ENCODE measurements at places on chromosomes 1 and 21.

- peak; percentile 1 for DNase-seq
These were observed 207.9 kb upstream of the C1orf87 start for GRCh38 chr1:60281360-60281932.

GRCh38 chr1:226728448-226728847, 10.6 kb downstream of the ITPKB start:
- no peak for DNase-seq

DNA sequence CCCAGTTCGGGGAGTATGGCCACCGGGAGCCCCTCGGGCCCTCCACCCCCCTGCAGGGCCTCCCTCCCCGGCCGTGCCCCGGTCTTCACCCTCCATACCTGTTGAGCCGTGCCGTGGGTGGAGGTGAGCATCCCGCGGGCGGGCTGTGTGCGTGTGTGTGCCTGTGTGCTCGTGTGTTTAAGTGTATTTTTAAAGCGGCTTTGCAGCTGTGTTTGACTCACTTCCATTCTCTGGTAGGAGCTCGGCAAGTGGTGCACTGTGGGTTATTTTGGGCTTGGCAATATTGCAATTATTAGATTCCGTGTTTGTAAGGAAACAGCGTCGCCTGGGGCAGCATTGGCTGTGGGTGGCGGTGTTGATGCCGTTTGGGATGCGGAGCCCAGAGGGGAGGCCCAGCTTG, 20.3 kb upstream of the PLCH2 start:
- no peak for DNase-seq

- no peak for DNase-seq
These were observed 5.6 kb upstream of the GPR25 start for GRCh38 chr1:200867018-200867811.

GRCh38 chr1:109776206-109776835, 12.6 kb upstream of the EPS8L3 start:
- DNase-seq: no peak

- no peak for DNase-seq
These were observed 15.1 kb downstream of the SLAMF8 start for GRCh38 chr1:159841749-159842148.

DNA sequence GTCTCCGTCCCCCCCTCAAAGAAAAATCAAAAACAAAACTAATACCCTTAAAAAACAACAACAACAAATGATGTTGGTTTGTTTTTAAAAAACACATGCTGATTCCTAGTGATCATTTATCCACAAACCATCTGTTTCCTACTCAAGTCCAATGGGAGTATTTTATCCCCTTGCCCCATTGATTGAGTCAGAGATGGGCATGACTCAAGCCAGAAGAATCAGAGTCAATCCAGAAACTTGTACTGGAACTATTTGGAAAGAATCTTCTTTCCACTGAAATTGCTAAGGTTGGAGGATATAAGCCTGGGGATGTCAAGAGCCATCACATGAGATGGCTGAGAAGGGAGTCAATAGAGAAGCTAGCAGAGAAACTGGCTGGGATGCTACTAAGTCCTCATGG, 176.4 kb downstream of the MIS18A start:
- no peak for DNase-seq

- no peak for DNase-seq
These were observed 40.8 kb downstream of the KIAA1614 start for GRCh38 chr1:180953291-180954004.

DNA sequence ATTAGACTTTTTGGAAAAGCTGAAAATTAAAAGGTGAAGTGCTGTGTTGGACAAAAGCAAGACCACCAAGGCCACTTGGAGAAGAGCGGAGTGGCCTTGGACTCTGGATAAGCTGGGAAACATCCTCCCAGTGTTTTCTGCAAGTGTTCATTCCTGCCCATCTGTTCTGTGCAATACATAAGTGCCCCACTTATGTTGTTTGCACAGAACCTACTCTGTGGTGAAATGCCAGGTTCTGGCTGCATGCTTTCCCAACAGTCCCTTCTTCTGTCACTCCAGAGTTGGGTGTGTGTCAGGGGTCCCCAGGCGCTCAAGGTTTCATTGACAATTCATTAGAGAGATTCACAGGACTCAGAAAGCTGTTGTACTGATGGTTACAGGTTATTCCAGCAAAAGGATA, 30.3 kb downstream of the NHLH2 start:
- no peak for DNase-seq

DNA sequence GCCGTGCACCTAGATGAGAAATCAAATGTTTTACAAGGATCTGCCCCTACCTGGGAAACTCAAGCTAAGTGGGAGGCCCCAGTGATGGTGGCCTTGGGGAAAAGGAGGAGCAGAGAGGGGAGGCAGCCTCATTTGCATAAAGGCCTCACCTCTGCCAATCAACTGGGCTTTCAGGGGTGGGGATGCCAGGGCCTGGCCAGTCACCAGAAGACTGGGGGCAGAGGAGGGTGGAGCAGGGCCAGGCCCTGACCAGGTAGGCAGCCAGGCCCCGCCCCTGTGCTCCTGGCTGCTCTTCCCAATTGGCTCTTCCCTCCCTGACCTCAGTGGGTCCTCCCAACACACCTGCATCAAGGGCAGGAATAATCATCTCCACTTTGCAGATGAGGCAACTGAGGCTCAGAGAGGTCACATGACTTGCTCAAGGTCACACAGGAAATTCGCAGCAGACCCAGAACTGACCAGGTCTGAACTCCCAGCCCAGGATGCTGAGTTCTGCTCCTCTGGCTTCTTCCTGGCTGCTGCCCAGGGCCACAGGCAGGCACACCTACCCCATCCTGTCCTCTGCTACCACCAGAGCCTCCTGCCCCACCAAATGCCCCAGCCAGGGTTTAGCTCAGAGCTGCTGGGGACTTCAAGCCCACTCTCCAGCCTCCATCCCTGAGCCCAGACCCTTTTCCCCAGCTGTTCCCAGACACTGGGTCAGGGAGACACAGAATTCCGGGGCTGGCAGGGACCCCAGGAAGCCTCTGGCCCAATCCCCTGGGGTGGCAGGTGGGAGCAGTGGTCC, 677.9 kb downstream of the MATN1 start:
- no peak for DNase-seq

DNA sequence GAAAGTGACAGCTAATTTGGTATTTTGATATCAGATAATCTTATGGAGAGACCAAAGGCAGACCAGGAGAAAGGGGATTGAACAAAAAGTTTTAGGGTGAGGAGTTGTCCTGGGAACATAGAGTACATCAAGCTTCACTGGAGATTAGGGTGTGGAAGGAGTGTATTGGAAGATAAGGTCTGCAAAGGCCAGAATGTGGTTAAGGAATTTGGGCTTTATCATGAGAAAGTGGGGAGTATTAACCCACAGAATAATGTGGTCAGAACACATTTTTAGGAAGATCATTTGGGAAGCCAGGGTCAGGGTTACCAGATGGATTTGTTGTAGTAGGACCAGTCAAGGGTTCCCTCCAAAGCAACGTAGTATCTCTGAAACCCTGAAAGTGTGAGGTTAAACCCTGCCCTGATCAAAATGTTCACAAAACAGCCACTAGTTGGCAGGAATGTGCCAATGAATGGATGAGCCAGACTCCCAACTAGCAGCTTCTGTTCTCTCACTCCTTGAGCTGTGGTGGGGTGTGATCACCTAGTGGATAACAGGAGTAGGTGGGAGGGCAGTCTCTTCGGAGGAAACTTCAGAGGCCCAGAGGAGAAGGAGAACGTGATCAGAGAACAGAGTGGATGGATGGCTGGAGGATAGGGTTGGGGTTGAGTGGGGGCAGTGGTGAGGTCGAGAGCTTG, 35.8 kb downstream of the SLC2A1 start:
- DNase-seq: peak; percentile 53

GRCh38 chr1:27507960-27508665, 18.1 kb upstream of the WASF2 start:
- no peak for DNase-seq

DNA sequence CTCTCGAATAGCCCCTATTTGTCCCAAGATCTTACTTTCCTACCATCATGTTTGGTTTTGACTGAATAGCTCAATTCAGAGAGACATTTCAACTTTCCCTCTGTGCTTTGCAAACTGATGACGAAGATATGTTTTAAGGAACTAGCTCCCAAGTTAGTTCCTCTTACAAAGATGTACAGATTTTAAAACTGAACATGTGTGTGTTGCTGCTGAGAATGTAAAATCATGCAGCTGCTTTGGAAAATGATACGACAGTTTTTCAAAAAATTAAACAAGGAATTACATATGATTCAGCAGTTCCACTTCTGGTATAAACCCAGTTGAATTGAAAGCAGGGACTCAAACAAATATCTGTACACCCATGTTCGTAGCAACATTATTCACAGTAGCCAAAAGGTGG, 33.6 kb downstream of the KIF26B start:
- DNase-seq: no peak

DNA sequence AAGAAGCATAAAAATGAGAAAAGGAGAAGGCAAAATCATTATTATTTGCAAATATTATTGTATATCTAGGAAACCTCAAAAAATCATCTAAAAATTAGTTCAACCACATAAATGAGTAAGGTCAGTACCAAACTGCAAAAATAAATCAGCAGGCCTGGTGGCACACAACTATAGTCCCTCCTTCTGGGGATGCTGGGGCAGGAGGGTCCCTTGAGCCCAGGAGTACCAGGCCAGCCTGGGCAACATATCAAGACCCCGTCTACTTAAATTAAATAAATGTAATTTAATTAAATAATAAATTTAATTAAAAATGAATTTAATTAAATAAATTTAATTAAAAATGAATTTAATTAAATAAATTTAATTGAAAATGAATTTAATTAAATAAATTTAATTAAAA, 40.3 kb upstream of the TRIM67 start:
- no peak for DNase-seq

DNA sequence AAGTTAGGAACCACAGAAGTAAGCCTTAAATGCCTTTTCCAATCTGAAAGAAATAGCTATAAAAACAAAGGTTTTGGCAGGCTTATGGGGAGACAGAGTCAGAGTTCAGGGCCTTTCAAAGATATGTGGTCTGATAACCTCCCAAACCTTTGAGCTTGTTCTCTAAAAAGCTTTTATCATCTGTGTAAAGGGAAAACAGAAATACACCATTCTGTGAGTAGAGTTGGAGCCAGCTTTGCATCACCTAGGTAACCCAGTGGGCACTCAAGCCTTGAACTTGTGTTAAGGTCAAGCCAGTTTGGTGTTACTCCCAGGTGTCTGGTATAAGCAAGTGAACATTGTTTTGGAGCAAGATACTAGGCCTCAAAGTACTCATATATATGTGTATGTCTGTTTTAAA, 50.1 kb downstream of the LAMC1 start:
- no peak for DNase-seq

DNA sequence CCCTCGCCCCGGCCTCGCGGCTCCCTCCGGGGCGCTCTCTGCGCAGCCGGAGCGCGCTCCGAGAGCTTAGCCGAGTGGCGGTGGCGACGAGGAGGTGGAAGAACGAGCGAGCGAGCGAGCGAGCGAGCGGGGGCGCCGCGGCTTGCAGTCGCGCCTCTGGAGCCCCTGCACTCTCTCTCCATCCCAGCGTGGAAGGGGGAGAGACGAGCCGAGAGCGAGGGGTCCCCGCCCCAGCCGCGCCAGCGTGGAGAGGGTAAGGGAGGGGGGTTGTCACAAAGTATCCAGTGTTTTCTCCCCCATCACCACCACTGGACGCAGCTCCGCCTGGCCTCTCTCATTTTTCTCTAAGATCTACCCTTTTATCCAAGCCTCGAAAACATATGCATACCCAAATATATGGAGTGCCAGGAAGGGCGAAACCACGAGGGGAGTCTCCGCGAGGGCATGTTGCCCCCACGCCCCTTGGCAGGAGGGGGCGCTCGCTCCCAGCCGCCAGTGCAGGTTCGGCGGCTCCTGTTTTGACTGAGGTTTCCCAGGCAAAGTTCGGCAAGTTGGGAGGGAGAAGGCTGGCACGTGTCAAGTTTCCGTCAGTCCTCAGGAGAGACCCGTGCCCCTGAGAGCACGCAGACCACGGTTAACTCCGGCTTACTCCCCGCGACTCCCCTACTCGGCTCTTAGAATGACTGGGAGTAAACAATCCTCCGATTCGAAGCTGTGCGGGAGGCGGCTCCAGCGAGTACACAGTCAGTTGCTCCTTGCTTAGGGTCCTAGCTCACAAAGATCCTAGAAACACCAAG, 569 bp upstream of the DAB1 start:
- DNase-seq: no peak

Measured in stimulated activated CD4-positive, alpha-beta T cell treated with anti-CD3 and anti-CD28 coated beads, TNF-alpha, amount 100 ng/mL, for 48 hours (primary cell).